AG04449 (cell line): ENCODE measurements at places on chromosomes 5 and 9.

- DNase-seq: no peak
Measured at GRCh38 chr5:95986937-95987520, 25.4 kb upstream of the ELL2 start.

DNA sequence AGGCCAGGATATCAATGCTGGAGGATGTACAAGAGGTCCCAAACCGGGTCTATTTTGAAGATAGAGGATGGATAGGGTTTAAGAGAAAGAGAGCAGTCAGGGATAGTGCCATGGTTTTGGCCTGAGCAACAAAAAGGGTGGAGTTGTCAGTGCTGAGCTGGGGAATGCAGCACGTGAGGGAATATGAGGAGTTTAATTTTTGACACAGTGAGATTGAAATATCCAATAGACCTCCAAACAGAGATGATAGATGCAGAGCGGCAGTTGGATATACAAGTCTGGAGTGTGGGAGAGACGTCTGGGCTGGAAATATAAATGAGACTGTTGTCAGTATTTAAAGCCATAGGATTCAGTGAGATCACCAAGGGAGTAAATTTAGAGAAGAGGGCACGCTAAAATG, 136.7 kb upstream of the EFNA5 start:
- DNase-seq: no peak

DNA sequence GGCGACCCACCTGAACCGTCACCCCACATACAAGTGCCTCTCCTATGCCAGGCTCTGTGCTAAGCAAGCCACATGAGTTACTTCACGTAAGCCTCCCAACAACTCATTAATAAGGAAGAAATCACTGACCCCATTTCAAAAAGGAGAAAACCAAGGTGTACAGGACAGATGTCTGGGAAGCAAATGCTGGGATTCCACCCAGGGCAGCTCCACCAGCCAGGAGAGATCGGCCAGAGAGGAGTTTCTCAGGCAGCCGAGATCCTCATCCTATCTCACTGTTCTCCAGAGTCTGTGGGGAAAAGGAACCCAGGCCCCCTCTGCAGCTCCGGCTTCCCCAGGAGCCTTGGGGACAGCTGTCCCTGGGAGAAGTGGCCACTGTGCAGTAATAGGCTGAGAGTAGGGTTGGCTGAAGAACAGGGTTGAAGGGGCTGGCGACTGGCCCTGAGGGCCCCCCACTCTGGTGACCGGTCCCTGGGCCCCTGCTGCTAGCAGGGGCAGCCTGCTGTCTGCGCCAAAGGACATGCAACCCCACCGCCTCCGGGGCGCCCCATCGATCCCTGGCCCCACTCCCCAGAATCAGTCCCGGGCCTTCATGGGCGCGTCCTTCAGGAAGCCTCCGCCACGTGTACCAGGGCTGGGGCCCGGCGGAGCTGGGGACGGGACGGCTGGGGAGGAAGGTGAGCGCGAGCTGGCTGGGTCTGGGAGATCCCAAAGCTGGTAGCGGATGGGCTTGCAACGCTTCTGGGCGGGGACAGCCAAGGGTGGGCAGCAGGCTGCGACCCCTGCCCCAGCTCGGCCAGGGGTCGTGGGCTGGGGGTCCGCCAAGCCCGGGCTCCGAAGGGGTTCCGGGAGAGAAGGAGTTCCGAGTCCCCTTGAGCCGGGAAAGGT, 44.1 kb upstream of the STXBP1 start:
- no peak for DNase-seq

DNA sequence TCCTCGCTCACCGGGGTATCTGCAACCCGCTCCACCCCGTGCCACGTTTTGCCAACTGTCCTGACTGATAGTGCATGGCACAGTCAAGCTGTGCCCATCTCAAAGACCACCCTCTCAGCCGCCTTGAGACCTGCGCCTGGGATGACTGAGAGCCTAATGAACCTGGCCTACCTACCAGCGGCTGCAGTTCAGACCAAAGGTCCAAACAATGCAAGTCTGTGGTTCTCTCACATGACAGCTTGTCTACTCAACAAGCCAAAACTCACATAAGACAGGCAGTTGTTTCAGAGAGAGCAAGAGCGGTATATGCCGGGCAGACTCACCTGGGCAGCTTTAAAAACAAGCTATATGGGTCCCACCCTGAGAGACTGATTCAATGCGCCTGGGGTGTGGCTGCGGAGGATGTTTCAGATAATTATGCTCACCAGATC, 70.5 kb downstream of the EPB41L4B start:
- DNase-seq: no peak

DNA sequence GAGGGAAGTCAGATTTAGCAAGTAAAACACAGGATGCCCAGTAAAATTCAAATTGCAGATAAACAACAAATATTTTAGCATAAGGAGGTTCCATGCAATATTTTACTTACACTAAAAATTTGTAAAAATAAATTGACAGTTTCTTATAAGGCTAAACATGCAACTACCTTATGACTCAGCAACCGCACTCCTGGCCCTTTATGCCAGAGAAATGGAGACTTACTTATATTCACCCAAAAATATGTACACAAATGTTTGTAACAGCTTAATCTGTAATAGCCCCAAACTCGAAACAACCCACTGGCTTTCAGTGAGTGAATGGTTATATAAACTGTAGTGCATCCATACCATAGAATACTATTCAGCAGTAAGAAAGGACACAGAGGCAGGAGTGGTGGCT, 28.6 kb upstream of the TRIM14 start:
- no peak for DNase-seq

DNA sequence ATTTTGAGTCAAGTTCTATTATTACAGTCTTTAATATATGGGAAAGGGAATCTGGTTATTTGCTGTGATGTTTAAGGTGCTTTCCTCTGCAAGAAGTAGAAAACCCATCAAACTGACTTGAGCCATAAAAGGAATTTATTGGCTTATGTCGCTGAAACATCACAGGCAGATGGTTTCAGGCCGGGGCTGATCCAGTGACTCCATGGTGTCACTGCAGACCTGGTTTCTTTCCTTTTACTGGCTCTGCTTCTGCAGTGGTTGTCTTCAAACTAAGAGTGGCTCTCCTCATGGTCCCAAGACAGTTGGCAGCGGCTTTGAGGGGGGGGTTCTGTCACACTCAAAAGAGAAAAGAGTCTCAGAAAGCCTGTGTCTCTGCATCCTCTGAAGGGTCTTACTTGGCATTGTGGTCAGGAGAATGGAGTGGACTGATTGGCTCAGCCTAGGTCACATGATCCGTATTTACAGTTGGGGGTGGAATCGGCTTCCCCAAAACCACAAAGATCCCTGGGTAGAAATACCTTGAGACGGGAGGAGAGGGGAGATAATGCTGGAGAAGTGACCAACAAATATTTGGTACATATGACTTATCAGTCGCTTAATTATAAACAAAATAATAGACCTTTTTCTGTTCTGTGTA, 106.3 kb downstream of the DAPK1 start:
- no peak for DNase-seq

- DNase-seq: no peak
Measured at GRCh38 chr9:23551311-23551721, 274.7 kb downstream of the ELAVL2 start.

DNA sequence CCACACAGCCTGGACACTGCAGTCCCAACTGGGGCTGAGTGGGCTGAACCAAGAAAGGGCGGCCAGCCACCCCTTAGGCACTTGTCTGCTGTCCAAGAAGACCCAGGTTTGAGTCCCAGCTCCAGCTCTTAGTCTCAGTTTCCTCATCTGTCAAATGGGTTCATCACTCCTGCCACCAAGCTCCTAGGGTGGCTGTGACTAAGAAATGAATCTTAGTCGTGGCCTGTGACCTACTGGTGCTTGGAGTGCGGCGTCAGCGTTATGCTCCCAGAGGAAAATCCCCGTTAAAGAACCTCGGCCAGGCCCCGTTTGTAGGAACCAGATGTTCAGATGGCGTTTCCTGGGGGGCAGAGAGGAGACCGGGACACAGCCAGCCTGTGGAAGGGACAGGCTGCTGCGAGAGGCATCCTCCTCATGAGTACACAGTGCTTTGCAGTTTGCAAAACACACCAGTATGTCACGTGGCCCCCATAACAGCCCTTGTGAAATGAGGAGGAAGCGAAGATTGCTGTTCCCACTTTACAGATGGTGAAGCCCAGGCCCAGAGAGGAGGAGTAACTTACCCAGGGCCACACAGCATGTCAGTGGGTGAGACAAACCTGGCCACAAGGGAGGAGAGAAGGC, 3.3 kb downstream of the FIBCD1 start:
- no peak for DNase-seq

GRCh38 chr9:8265281-8265680, 465.7 kb upstream of the DMAC1 start:
- no peak for DNase-seq
